Fibroblast of gingiva (primary cell): ENCODE measurements at places on chromosomes 13 and 19.

GRCh38 chr19:5578097-5578846, 10.5 kb upstream of the TINCR start:
- DNase-seq: peak; percentile 45

DNA sequence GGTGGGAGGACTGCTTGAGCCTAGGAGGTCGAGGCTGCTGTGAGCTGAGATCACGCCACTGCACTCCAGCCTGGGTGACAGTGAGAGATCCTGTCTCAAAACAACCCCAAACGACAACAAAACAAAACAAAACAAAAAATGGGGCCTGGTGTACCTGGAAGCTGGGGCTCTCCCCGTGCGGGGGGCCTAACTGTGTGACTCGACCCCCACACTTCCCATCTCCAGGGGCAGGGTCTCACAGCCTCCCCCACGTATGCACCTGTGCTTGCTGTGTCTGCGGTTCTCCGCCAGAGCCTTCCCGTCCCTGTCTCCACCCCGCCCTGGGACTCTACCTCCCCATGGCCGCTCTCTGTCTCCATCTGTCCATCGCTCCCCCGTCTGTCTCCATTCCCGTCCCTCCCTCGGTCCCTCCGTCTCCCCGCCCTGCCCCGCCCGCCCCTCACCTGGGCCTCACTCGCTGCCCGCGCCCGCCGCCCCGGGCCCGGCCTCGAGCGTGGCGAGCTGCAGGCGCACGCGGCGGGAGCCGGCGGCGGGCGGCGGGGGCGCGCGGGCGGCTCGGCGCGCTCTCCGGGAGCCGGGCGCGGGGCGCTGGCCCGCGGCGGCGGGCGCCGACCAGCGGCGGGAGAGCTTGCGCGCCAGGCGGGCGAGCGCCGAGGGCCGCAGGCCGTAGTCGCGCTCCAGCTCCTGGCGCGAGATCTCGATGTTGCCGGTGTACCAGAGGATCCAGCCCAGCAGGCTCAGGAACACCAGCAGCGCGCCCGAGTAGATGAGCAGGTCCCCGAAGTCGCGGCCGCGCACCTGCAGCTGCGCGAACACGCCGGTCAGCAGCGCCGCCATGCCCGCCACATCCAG, 587 bp downstream of the TMEM238 start:
- DNase-seq: peak; percentile 52

GRCh38 chr19:4365341-4365740, 22.0 kb downstream of the MPND start:
- no peak for DNase-seq

DNA sequence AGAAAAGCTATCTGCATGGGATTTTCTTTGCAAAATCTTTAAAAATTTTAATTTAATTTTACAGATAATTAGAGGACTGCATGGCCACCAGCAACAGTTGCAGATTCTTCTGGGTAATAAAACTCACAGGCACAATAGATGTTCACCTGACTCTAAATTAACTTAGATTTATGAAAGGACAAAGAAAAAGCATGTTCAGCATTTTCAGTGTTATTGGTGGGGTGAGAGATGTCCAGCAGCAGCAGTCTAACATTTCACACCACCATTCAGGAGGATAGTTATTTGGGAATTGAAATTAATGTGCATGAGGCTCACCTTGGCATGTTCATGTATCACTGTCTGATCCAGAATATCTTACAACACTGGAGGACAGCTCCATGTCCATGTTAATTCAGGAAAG, 74.0 kb downstream of the SCGB2B2 start:
- no peak for DNase-seq

DNA sequence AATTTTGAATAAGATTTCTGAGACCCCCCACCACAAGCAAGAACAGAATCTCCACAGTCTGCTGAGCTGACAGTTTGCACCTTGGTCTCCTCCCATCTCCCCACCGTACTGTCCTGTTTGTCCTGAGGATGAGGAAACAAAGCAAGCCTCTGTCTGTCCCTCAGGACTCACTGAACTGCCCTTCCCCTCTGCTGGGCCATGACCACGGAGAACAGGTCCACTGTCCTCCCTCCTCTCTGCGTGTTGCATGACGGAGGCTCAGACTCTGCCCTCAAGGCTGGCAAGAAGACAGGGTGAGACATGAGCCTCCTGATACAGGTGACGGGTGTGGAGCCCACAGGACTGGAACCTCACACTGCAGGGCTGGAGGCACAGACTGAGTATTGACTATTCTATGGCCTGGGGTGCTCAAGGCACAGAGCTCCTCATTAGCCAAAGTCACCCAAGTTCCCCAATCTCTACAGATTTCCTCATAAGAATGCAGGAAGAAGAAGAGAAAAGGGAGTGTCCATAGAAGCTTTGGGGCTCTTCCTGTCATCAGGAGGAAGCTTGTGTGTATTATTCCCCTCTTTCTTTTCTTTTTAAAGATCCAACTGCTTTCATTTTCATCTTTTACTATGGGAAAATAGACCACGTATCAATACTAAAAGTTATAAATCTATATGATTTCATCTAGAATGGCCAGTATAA, 22.4 kb upstream of the RGCC start:
- no peak for DNase-seq

GRCh38 chr13:97310809-97311436, 88.8 kb downstream of the MBNL2 start:
- DNase-seq: no peak

- DNase-seq: no peak
Measured at GRCh38 chr19:18741124-18742121, 49.7 kb downstream of the COMP start.

- DNase-seq: peak; percentile 96
Measured at GRCh38 chr19:2016041-2016807, 710 bp upstream of the BTBD2 start.

GRCh38 chr19:34155686-34156085, 16.6 kb upstream of the LSM14A start:
- no peak for DNase-seq

DNA sequence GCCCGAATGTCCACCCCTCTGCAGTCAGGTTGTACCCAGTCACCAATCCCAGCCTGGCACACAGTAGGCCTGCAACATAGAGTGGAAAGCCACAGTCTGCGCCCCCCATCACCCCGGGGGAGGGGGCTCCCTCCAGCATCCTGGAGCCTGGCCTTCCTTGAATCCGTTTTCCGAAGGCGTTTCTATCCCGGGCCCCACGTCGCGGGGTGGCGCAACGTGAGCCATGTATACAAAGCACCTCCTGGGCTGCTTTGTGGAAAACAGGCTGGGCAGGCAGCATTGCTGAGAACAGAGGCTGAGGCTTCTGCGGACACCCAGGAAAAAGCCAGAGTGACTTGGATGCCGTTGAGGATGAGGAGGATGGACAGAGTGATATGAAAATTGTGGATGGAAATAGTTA, 103.3 kb upstream of the USP29 start:
- no peak for DNase-seq

DNA sequence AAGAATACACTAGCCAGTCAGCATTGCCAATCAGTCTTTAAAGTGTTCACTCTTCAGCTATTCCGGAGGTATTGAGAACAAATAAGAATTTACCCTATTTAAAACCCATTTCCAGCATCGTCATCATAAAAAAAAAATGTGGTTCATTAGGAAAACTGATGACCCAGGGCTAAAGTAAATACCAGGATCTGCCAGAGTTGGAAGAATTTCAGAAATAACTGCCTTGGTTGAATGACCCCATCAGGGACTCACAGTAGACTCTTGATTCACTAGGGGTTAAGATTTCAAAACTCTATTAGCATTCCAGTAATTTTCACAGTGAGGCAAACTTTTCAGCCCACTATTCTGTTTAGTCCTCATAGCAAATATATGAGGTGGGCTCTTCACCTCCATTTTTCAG, 377.0 kb downstream of the ITGBL1 start:
- DNase-seq: peak; percentile 21

- no peak for DNase-seq
Measured at GRCh38 chr13:50348371-50348770, 333.1 kb downstream of the KCNRG start.

GRCh38 chr19:12899891-12900518, 9.0 kb downstream of the GCDH start:
- DNase-seq: no peak

DNA sequence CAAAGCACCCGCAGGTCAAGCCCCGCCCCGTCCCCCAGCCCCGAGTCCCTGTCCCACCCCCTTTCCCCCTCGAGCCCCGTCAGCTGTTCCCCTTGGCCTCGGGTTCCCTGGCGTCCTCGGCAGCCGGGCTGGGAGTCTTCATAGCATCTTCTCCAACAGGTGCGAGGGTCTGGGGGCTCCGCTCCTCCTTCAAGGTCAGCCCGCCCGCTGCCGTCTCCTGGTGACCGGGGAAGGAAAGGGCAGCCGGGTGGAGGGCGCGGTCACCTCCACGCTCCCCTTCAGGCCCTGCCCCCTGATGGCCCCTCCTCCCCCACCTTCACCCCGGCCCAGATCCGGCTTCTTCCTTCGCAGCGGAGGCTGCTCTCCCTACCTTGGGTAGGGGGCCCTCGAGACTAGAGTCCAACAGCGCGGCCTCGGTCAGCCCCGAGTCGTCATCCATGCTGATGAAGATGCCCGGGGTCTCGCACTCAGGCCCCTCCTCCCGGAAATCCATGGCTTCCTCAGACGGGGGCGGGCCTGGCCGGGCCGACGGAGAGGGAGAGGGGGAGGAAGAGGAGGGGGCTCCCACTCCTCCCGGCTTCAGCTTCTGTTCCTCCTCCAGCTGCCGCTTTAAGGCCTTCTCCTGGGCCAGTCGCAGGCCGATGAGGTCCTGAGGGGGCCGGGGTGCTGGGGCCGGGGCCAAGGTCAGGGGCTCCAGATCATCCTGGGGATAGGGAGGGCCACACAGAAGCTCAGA, 541 bp upstream of the RSPH6A start:
- DNase-seq: no peak
